ENCODE measurements at places on chromosomes 16 and 17. TPM values are rescaled to one million over a fixed set of nuclear protein-coding genes. Genes with fewer than 3 reads are reported as not detected.

DNA sequence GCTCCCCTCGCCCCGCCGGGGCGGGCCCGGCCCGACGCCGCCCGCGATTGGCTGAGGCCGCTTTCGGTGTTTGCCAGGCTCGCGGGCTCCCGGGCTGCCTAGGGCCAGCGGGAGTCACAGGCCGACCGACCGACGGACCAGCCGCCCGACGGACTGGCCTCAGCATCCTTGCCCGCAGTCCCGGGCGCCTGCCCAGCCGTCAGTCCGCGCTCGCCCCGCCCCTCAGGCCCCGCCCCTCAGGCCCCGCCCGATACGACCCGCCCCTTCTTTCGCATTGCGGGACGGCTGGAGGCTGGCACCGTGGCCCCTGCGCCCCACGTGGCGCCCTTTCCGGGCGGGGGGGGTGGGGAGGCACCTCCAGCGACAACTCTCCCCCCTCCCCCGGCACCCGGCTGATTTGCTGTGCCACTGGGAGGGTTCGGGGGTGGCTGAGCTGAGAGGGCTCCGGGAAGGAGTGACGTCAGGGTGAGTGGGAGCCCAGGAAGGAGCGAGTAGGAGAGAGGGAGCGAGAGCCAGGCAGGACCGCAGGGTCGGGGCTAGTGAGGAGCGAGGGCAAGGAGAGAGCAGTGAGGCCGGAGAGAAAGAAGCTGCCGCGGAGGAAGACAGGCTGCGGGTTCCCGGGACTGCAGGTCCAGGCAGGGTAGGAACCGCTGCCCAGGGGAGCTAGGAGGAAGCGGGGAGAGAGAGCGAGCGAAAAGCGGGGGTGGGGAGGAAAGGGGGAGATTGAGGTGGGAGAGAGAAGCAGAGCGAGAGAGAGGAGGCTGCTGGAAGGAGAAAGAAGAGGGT, at the start of gene ASPHD1:
TSS of gene ASPHD1 (plus strand) at position 387 of the 786 bp plus-strand sequence. CDS start 484 bp downstream, outside the sequence.
- DNase-seq: no peak

The C17orf107 gene
- 7.7 TPM for total RNA-seq

The HLF gene
- 7.7 TPM for total RNA-seq

GRCh38 chr16:24769806-24770205, 40.4 kb downstream of the TNRC6A start:
- no peak for DNase-seq

DNA sequence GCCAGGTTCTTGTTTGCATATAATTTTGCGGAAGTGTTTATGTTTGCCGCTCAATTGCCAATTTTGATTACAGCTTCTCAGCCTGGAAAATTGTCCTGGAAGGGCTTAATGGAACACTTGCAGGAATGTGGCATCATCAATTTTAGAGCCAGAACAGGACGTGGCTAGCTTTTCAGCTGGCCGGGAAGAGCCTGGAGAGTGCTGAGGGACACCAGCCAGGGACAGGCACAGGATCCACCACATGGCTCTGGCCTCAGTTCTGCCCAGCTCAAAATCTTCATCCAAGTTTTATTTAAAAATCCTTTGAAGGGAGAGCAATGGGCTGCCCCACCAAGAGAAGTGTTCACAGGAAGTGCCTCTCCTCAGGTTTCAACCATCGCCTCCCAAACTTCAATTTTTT, 287.2 kb upstream of the HSBP1 start:
- DNase-seq: no peak

The NGFR gene
- 11.7 TPM for total RNA-seq

GRCh38 chr16:67632415-67633172, 12.3 kb upstream of the CARMIL2 start:
- peak; percentile 20 for DNase-seq

GRCh38 chr16:87297918-87298631, 19.1 kb downstream of the C16orf95 start:
- DNase-seq: no peak

The TAOK2 gene
- total RNA-seq: 35.6 TPM

DNA sequence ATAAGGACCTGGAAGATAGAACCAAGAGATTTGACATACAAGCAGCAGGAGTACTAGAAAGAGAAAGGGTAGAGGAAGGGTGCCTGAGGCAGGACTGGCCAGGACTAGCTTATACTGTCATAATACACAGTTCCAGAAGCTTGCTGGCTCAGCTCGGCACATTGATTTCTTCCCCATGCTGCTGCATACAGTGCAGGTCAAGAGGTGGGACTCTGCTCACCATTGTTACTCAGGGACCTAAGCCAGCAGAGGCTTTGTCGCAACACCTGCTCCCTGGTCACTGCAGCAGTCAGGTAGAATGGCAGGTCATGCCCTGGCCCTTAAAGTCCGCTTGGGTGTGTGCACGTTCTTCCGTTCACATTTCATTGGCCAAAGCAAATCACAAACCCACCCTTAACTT, 32.8 kb downstream of the LDHD start:
- no peak for DNase-seq

- peak; percentile 25 for DNase-seq
Measured at GRCh38 chr16:1812732-1813163, 13.9 kb downstream of the HAGH start.

- DNase-seq: no peak
Measured at GRCh38 chr16:81758376-81758775, 20.7 kb upstream of the PLCG2 start.

The KRTAP4-9 gene
- not detected for total RNA-seq

The KCTD19 gene
- total RNA-seq: 1.1 TPM

DNA sequence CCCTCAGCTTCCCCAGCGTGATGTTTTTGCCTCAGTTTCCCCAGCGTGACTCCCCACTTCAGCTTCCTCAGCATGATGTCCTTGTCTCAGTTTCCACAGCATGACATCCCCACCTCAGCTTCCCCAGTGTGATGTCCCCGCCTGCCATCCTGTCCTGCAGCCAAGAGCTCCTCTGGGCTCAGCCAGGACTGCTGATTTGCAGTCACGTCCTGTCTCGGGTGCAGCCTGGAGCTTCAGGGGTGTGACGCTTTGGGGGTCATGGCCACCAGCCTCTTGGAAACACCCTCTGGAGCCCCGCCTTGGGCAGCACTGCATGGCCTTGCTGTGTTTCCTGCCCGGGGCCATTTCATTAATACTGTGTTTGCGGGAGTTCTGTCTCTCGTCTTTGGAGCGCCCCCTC, 16.5 kb upstream of the NUDT16L1 start:
- DNase-seq: no peak

The CCL17 gene
- not detected for total RNA-seq

DNA sequence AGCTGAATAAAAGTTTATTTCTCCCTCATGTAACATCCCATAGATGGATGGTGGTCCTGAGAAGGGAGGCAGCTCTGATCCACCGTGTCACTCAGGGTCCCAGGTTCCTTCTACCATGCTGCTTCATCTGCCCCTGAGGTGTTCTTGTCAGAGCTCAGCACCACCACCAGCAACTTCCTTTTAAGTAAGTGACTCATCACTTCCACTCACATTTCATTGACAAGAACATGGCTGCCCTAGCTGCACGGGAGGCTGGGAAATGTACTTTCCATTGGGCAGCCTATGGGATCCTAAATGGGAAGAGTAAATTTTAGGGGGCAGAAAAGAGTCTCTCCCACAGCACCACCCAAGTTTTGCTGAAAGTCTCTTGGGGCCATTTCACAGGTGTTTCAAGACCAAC, 134.7 kb downstream of the USP31 start:
- no peak for DNase-seq

The FBXO39 gene
- total RNA-seq: 0.90 TPM

The DOC2B gene
- 5.1 TPM for total RNA-seq

The HSD17B1 gene
- 1.5 TPM for total RNA-seq

- DNase-seq: no peak
Measured at GRCh38 chr17:63641692-63642448, 19.7 kb downstream of the MAP3K3 start.

DNA sequence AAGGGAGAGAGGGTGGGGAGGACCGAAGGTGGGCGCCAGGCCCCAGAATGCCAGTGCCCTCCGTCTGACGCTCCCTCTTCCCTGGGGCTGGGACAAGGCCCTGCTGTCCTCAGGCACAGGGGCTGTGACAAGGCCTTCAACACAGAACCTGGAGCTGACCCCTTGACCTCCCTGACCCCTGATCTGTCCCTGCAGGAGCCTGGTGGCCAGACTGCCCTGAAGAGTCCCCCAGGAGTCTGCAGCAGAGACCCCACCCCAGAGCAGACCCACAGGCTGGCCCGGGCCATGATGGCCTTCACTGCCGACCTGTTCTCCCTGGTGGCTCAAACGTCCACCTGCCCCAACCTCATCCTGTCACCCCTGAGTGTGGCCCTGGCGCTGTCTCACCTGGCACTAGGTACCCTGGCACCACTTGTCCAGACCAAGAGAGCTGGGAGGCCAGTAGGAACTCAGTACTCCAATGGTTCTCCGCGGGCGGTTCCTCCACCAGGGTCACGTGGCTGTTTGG, 2.9 kb downstream of the SERPINF2 start:
- no peak for DNase-seq

The BAHCC1 gene
- 10.1 TPM for total RNA-seq

The CCDC200 gene
- total RNA-seq: not detected

DNA sequence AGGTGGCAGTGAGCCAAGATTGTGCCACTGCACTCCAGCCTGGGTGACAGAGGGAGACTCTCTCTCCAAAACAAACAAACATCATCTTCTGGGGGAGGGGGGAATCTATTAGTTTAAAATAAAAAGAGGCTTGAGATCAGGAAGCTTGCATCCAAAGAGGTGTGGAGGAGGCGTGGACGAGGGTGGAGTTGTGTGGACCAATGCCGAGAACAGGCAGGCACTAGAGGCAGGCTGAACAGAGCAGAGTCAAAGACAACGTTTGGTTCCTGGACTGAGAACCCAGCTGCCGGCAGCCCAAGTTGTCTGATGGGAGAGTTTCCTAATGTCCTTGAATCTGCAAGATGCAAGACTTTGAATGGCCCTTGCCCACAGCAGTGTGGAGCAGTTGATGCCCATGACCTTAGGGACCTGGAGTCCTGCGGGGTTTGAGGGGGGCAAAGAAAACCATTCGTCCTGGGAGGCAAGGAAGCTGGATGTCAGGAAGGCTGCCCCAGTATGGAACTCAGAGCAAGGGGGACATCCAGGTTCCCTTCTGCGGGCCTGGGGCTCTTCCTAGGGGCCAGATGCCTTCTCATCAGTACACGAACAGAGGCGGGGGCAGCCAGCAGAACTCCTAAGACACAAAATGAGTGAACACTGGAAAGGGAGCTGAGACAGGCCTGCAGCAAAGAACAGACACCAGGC, 9.2 kb downstream of the TBC1D16 start:
- DNase-seq: no peak

The KRT25 gene
- not detected for total RNA-seq

The MT1H gene
- total RNA-seq: not detected

DNA sequence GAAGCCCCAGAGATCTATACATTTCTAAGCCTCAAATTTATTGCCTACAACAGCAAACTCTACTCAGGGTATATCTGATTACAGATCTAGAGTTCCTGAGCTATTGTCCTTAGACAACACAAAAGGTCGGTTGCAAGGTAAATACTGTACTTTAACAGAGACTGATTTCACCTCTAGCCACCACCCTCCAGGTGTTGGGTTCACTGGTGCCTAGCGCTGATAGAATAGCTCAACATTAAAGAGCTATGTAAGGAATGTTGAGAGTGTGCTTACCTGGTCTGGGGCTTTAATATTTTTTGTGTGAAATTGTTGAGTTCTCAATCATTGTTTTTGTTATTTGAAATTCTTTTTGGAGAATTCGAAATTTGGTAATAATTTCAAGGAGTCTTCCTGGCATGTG, 277.0 kb upstream of the PSMD7 start:
- no peak for DNase-seq

The TMEM114 gene
- total RNA-seq: not detected

GRCh38 chr17:59298521-59298920, 32.9 kb upstream of the YPEL2 start:
- no peak for DNase-seq

DNA sequence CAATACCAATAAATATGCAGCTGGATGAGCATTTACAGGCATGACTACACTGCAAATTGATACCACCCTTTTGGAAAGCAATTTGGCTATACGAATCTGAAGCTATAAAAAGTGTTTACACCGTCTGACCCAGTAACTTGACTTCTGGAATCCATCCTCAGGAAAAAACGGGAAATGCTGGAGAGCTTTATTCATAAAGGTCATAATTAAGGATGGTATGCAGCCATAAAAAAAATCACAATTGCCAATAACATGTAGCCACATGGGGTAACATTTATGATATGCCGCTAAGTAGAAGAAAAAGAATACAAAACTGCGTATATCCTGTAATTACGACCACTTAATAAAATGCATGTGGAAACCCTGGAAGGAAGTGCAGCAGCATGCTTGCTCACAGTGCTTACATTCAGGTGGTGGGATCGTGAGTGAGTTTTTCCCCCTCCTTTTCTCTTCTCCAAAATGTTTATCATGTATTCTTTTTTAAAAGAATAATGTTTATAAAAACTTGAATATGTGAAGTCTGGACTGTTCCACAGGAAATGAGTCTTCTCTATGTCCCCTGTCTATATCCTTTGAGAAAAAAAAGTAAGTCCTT, 34.2 kb downstream of the COPRS start:
- no peak for DNase-seq

- DNase-seq: no peak
Measured at GRCh38 chr16:65831903-65832666, 534.4 kb upstream of the CDH5 start.

DNA sequence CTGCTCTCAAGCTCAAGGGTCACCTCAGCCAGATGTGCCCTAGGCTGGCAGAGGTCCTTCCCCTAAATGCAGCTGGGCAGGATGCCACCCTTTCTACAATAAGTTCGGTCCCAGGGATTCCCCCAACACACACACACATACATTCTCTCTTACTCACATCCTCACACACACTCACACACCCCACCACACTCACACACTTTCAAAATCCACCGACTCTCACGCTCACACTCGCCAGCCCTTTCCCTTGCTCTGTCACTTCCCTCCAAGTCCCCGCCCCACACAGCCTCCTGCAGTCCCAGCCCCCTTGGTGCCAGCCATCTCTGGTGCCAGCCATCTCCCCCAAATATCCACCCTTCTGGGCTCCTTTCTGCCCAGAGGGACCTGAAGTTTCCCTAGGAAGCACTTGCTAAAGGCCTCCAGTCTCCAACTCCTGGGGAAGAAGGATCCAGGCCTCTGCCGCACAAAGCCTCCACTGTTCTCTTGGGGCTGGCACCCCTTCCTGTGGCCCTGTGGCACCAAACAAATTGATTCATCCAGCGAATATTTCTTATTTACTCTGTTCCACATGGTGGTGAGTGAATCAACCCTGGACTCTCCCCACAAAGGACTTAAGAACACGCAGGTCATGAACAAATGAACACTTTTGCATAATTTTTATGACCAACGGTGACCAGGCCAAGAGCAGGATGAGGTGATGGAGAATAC, 3.8 kb upstream of the USP36 start:
- no peak for DNase-seq

DNA sequence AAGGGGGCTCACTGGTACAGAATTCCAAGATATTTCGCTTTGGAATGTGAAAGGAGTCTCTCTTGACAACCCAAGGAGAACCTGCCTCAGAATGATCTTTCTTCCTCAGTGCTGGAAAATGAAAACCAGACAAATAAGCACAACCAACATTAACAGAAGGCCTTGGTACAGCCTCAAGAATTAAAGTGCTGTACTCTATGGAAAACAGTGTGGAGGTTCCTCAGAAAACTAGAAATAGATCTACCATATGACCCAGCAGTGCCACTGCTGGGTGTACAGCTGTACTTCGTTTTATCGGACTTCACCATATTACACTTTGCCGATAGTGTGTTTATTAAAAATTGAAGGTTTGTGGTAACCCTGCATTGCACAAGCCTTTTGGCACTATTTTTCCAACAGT, 25.2 kb downstream of the HLF start:
- DNase-seq: no peak

Data from urinary bladder (tissue), 4 donors.